M059J (cell line): ENCODE measurements at places on chromosomes 7 and 10. TPM values are rescaled to one million over a fixed set of nuclear protein-coding genes. Genes with fewer than 3 reads are reported as not detected.

AMPH gene
- total RNA-seq, result 1.9 and 3.1 TPM in 2 replicates

CYP2C19 gene
- total RNA-seq, result not detected in 2 replicates

C10orf67 gene
- 0.02 and 0.05 TPM in 2 replicates for total RNA-seq

BTBD16 gene
- 0.05 TPM in 1 of 2 replicates, not detected in the other for total RNA-seq

CPA4 gene
- 564 and 723 TPM in 2 replicates for total RNA-seq
